ENCODE measurements at places on chromosomes 2 and 18.
A peak's percentile ranks its signal among the peaks of the same experiment; 100 is the strongest.

DNA sequence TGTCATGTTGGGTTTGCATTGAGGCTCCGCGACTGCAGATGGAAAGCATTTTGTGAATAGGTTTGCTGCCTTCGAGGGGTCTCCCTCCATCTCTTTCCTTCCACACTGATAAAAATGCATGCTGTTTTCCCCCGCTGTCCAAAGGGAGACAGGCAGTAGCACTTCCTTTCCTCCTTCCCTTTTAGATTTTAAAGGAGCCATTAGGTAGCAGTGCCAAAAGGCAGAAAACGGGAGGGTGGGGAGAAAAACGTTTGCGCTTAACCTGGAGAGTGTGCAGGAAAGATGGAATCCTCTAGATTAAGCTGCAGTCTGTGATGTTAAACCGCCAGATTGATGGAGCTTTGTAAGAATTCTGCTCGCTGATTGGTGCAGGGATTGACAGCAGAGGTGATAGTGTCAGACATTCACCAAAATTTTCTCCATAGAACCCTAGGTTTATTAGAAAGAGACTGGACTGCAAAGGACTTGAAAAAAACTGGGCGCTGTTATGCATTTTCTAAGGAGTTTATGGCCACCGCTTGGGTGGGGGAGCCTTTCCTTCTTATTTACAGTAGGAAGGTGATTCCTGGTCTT lies 688 bp downstream of the MAPRE2 start:
- DNase-seq, result no peak

DNA sequence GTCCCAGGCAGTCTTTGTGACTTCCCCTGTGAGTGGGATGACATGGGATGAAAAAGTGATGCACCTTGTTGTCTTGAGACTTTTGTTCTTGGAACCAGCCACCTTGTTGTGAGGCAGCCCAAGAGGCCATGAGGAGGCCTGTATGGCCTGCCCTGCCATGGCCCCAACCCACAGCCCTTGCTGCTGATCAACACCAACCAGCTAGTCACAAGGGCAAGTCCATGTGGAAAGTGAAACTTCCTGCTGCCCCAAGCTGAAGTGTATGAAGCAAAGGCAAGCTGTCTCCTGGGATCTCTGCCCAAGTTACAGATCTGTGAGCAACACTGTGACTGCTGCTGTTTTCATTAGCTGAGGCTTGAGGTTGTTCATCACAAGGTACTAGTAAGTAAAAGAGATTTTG lies 21.6 kb downstream of the TMEM18 start:
- DNase-seq, result no peak

- peak; percentile 55 for DNase-seq
Measured at GRCh38 chr18:77130229-77131099, 2.1 kb downstream of the MBP start.

DNA sequence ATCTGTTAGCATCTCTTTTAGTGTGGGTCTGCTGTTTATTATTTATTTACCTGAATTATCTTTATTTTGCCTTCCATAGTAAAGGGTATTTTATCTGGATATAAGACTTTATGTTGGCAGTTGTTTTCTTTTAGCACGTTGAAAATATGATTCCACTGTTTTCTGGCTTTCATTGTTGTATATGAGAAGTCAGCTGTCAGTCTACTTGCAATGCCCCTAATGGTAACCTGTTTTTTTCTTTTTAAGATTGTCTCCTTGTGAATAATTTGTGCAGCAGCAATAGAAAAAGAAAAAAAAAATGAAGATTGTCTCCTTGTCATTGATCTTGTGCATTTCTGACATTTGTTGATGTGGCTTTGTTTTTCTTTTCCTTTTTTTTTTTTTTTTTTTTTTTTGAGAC lies 27.2 kb downstream of the SNED1 start:
- no peak for DNase-seq

GRCh38 chr18:47775961-47776360 lies 154.5 kb downstream of the SMAD2 start:
- DNase-seq, result no peak

- DNase-seq, result no peak
Measured at GRCh38 chr2:171858397-171858958, 35.6 kb downstream of the SLC25A12 start.

DNA sequence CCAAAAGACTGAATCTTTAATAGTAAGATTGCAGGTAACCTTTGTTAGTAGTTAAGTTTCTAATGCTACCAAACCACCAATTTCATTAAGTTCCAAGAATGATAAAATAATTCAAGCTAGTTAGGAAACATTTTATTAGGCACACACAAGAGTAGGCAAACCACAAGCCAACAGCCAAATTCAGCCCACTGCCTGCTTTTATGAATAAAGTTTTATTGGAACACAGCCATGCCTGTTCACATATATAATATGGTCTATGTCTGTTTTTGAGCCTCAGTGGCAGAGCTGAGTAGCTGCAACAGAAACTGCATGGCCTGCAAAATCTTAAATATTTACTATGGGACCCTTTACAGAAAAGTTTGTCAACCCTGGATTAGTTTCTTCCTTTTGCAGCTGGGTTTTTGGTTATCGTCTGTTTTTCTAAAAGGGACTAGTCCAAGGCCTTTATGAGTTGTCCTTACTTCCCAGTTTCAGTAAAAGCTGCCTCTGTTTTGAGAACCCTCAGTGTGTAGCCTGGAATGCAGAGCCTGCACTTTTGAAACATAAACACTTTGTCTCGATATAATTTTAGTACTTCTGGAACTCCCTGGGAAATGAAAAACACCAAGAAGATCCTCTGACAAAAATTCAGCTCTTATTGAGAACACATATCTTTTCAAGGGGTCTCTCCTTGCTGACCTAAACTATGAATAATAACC lies 39.1 kb downstream of the FRZB start:
- no peak for DNase-seq

DNA sequence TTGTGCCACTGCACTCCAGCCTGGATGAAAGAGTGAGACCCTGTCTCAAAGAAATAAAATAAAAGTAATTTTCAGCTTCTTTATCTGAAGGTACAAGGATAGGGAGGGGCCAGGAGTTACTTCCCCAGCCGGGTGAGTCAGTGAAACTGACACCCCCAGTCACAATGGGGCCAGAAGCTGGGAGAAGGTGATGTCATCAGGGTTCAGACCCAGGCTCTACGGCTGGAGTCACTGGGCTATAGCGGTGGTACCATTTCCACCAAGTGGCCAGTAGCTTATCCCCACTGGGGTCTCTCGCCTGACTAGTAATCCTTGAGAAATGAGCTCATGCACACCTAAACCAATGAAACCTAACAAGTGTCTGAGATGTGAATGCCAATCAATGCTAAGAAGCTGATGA lies 107.9 kb downstream of the ALPK2 start:
- no peak for DNase-seq

GRCh38 chr2:200007306-200007705 lies 51.9 kb downstream of the MAIP1 start:
- no peak for DNase-seq

GRCh38 chr2:77552956-77553355 lies 30.8 kb upstream of the LRRTM4 start:
- no peak for DNase-seq

DNA sequence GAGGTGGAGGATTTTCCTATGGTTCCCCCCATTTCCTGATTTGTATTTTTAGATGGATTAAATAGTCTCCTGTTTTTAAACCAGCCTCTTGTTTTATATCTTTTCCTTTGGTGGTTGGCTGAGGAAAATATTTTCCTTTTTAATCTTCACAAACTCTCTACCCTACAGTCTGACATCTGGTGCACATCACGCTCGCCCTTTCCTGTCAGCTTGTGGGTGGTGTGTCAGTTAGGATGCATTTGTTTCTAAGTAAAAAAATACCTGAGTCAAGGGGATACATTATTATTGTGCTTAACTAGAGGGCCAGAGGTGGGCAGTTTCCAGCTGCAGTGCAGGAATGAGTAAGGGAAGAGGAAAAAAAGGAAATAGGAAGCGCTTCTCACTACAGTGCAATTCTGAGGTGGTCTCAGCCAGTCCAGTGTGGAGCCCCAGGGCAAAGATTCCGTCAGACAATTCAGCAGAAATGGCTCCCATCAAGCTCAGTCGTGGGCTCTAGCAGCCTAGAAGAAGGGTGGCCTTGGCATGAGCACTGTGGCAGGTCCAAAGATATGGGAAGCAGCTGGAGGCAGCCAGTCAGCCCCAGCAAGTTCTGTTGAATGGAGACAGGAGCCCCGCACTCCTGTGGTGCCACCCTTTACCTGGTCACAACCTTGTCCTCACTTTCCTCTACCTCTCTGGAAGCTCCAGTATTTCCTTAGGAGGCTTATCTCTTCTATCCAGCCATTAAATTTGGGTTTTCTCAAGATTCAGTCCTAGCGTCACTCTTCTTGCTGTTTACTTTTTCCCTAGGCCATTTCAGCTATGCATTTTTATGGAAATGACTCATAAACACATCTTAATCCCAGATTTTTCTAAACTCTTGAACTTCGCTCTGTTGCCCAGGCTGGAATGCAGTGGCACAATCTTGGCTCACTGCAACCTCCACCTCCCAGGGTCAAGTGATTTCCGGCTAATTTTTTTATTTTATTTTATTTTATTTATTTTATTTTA lies 18.5 kb downstream of the SFTPB start:
- DNase-seq, result no peak

DNA sequence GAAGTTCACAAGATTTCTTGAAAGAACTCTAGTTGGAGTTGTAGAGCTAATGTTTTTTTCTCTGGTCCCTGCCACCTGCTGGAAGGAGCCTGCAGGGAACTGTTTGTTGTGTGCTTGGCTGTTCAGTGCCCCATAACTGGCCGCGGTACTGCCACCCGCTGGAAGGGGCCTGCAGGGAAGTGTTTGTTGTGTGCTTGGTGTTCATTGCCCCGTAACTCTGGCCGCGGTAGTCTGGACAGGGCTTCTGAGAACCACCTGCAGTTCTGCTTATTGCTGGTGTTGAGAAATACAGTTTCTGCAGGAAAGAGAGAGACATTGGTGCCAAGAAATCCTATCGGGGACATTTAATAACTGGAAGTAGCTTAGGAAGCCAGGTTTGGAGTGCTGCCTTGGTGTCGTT lies 58.1 kb downstream of the AGAP1 start:
- no peak for DNase-seq

DNA sequence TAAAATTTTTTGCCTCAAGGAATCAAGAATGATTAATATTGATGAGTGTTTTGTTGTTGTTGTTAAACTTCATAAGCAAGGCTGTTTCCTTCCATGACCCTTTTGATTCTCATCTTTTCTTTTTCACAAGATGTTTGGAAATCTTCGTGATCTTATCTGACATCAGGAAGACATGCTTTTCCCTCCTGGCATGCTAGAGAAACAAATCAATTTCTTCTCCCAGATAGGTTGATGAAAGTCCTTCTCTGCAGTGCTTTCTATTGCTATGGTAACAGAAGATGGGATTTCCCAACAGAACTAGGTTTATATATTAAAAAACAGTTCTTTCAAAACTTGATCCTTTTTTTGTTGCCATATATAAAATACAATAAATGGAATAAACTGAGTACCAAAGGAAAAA lies 85.2 kb downstream of the EML6 start:
- no peak for DNase-seq

GRCh38 chr2:20065885-20066602 lies 14.6 kb upstream of the LAPTM4A start:
- peak; percentile 94 for DNase-seq

GRCh38 chr18:6059551-6059950 lies 164.2 kb upstream of the TMEM200C start:
- no peak for DNase-seq

GRCh38 chr2:157032017-157032416 lies 225.5 kb upstream of the GALNT5 start:
- DNase-seq, result no peak

GRCh38 chr2:100767224-100767653 lies 52.7 kb upstream of the NPAS2 start:
- no peak for DNase-seq

DNA sequence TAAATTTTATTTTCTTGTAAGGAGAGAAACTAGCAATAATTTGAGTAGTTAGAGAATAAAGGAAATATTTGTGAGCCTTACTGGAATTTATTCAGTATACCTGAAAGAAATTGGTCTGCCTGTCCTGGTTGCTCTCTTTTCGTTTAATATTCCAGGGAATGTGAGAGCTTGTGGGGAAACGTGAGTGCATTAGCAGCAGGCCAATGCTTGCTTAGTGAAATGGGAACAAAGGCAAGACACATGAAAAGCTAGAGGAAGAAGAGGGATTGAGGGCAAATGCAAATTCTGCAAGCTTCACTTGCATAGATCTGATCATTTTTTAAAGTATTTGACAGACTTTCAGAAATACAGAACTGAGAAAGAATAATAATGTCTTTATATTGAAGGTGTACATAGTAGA lies 111.0 kb downstream of the ERBB4 start:
- no peak for DNase-seq

All from sigmoid colon (tissue), 7 donors.